ENCODE measurements at places on chromosomes 2 and 18.
A peak's percentile ranks its signal among the peaks of the same experiment; 100 is the strongest.

DNA sequence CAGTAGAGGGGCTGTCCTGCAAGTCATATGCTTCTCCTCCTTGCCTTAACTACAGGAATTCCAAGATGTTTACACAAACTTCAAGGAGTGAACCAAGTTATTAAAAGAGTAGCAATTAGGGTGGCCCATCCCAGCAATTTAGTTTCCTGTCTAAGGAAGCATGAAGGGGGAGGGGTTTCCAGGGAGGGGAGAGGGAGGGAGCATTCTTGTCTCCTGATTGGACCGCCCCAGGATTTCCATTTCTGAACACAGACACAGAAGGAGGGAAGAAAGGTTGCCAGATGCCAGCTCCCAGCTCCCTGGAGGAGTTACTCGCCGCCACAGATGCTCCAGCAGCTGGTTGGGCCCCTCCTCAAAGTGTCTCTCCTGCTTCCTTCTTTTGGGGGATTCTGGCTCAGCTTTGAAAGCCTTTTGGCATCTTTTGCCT, 107.6 kb downstream of the TRIB2 start:
- peak; percentile 46 for DNase-seq

DNA sequence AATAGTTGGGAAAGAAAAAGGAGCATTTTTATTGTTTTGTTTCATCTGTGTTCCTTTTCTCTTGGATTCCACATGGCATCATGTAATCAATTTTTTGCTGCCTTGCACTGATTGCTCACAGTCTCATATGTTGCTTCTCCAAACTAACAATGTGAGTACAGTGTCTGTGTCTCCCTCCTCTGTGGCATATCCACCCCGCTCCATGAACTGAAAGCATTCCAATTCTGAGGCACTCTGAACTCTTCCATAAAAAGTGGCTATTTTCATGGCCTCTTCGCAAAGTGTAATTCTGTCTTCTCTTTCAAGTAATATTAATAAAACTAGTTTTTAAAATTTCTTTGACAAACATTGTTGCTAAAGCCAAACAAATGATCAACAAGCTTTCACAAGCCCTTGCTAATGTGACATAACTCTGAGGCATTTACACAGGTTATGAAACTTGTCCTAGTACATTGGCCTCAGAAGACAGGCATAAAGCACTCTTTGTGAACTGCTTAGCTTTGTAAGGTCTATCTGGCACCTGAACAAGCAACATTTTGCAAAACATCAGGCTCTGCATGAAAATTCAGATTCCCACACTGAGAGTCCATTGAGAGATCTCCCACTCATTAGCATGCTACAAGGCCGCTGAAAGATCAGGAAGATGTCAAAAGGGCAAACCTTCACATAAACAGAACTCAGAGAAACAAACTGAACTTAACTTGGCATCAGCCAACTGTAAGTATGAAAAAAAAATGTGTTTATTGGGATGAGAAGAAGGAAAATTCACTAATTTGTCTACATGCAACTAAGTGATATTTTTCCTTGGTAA, 33.0 kb downstream of the GPR75 start:
- DNase-seq: no peak

GRCh38 chr18:58781627-58782194, 83.0 kb upstream of the ZNF532 start:
- peak; percentile 75 for DNase-seq

DNA sequence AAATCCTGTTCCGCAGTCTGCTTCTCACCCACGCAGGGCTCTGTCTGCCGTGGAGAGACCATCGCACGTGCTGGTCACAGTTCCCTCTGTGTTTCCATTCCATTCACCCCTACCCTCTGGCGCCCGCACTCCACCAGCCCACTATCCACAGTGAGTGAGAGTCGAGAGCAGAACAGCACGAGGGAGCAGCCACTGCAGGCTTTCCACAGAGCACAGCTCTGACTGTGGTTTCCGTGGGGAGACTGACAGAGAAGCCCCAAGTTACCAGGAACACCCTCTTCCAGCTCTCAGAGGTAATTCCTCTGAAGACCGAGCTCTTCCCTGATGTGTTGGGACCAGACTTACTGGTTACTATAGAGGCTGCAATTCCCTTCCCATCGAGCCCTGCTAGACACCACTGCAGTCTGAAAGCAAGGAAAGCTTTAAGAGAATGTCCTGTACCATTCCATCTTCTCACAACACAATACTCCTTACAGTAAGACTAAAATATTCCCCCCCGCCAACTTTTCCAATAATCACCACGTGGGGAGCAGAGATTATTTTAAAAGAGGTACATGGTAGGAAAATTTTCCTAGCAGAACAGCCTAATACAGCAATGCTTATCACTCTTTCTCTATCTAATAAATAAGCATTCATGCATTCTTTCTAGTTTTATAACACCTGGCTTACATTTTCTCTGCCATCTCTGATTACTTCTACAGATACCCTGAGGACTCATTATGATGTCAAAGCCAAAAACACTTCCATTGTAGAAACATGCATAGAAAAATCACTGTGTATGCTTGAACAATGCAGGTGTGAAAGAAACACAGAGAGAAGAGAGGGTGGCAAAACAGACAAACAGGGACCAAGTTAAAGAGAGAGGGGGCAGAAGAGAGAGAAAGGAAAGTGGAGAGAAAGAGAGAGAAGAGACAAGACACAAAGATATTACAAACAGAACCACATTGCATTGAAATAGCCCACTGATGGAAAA, 4.7 kb downstream of the MYT1L start:
- no peak for DNase-seq
